ENCODE measurements at places on chromosomes 2 and 18. TPM values are rescaled to one million over a fixed set of nuclear protein-coding genes. Genes with fewer than 3 reads are reported as not detected.

The TCF23 gene
- 0.50 TPM for polyA plus RNA-seq

The TTN gene
- polyA plus RNA-seq, result 1.2 TPM

The MOB1A gene
- 105 TPM for polyA plus RNA-seq

The HOXD8 gene
- 170 TPM for polyA plus RNA-seq

The ANKRD62 gene
- 0.10 TPM for polyA plus RNA-seq

The UGT1A4 gene
- not detected for polyA plus RNA-seq

The HAAO gene
- polyA plus RNA-seq, result 38.9 TPM

- DNase-seq, result no peak
Measured at GRCh38 chr2:42223855-42224268, 54.7 kb downstream of the EML4 start.

GRCh38 chr18:37529863-37530262, 35.7 kb downstream of the CELF4 start:
- DNase-seq, result no peak

- DNase-seq, result no peak
Measured at GRCh38 chr2:66201242-66201641, 233.7 kb upstream of the MEIS1 start.

GRCh38 chr18:7002107-7002506, 115.5 kb downstream of the LAMA1 start:
- DNase-seq, result no peak

DNA sequence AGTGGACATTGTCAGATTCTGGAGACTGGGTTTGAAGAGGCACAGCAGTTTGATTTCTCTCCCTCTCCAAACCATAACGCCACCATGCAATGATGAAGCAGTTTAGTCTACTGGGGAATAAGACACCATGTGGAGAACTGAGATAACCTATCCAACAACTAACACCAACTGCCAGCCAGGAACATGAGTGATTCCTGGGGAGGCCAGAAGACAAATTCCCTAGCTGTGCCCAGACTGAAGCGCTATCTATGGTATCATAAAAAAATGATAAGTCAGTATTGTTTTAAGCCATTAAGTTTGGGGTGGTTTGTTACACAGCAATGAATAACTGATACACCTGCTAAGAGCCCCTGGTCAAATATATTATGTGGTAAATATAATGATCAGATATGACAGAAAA, 129.3 kb downstream of the EXOC6B start:
- DNase-seq, result no peak

DNA sequence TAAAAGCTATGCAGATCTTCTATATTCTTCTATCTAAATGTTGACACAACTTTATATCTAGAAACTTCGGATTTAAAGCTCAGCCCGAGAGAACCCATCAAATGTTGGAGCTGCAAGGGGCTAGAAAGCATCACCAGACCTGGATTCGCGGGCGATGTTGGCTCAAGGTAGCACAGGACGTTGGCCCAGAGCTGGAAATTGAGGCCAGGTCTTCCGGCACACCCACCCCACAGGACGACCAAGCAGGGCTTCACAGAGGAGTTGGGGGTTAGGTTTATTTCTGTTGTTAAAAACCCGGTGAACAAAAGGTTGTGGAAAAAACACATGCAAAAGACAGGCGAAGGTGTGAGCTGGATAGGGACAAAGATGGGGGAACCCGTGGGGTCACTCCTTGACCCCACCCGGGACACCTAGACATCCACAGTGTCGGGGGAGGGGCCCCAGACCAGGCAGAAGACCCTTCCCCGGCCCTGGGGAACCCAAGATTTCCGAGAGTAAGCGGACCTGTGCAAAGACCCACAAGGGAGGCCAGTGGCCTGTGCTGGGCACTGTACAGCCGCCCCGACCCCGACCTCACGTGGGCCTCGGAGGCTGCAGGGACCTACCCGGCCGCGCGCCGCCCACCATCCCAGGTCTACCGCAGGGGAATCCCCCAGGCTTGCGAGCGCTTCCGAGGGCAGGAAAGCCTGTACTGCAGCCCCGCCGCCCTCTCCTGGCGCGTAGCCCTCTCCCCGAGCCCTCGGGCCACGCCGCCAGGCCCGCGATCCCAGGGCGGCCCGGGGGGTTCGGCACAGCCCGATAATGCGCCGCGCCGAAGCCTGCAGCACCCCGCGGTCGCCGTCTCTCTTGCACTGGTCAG, 1.8 kb upstream of the AGBL5 start:
- DNase-seq, result no peak

DNA sequence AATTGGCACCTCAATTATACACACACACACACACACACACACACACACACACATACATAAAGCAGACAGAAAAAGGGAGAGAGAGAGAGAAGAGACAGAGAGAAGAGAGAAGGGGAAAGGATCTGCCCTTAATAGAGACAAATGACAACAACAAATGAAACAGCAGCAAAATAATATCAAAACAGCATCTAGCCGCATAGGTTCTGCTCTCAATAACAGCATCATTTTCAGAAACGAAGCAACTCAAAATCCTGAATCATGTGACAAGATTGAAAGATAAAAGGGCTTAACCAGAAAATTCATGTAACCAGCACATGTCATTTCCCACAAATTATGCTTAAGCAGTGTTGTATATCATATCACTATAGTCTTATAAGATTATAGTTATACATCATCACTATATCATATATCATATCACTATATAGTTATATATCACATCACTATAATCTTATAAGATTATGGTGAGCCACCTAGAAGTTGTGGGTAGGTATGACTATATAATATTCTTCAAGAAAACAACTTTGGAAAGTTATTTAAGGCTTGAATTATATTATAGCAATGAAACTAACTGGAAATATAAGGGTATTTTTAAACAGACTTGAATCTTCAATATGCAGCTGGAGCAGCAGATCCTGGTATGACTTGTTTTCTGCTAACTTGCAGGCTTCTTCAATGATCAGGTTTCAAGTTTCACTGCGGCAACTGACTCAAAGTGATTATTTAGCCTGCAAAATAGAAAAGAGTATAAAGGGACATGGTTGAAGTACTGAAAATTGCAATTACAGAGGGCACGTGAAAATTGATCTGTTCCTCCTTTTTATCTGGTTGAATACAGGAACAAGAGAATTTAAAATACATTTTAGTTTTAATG, 16.1 kb upstream of the VPS54 start:
- no peak for DNase-seq

DNA sequence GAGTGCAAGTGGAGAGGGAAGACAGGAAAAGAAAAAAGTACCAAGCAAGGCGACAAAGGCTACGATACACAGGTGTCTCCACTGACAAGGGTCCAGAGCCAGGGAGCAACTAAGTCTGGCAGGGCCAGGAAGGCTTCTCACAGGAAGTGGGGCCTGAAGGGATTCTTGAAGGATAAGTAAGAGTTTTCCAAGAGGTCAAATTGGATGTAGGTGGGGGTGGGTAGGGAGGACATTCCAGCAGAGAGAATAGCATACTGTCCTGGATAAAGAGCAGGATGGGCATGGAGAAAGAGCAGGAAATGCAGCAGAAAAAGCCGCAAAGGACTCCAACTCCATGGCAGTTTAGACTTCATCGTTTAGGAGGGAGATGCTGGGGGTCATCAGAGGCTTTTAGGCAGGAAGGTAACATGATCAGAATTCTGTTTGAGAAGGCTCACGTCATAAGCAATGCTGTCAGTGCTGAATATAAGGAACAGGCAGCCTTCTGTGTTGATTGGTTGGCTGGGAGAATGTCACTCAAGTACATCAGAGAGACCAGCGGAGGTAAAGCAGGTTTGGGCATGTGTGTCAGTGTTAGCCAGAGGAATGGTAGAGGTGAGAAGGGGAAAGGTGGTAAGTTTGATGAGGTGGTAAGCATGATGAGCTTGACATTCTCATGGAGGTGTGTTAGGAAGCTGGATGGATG, 35.1 kb downstream of the ARHGAP25 start:
- no peak for DNase-seq

DNA sequence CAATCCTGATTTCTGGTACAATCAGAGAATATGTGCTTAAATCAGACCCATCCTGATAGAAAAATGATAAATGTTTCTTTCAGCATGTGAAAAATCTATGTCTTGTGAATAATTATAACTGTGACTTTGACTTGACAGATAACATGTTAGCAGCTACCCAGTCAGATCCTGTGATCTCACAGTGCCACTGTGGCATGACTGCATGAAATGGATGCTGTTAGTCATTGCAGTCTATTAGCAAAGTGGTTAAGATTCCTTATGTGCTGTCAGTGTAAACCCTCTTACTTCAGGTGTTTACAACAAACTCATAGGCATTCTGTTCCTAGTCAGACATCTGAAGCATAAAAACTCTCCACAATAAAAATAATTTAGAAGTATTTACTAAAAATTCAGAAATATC, 244.6 kb upstream of the RND3 start:
- DNase-seq, result no peak

GRCh38 chr2:216214768-216215167, 105.6 kb downstream of the XRCC5 start:
- no peak for DNase-seq

- DNase-seq, result no peak
Measured at GRCh38 chr2:25302758-25303375, 38.9 kb downstream of the DNMT3A start.
